ENCODE measurements at places on chromosomes 13 and 19.

GRCh38 chr13:89518289-89519077 is 1829.0 kb upstream of the MIR17HG start:
- no peak for DNase-seq

DNA sequence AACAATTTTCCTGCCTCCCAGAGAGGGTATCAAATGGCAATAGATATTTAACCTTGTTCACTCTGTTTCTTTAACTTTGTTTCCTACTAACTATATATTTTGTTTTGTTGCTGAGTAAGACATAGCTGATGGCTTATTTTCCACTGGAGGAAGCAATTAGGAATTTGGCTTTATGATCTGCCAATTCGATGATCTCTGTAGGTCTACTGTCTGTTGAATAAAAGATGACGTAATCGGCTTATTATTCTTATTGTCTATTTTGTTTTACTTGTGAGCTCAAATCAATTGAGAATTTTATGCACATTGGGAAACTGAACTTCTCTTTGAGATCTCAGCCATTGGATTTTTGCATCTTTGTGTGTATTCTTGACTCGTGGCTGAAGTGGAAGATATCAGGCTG is 862.6 kb downstream of the EFNB2 start:
- no peak for DNase-seq

- DNase-seq = peak; percentile 62
Observed at GRCh38 chr19:10551698-10552301, 8.1 kb downstream of the ATG4D start.

DNA sequence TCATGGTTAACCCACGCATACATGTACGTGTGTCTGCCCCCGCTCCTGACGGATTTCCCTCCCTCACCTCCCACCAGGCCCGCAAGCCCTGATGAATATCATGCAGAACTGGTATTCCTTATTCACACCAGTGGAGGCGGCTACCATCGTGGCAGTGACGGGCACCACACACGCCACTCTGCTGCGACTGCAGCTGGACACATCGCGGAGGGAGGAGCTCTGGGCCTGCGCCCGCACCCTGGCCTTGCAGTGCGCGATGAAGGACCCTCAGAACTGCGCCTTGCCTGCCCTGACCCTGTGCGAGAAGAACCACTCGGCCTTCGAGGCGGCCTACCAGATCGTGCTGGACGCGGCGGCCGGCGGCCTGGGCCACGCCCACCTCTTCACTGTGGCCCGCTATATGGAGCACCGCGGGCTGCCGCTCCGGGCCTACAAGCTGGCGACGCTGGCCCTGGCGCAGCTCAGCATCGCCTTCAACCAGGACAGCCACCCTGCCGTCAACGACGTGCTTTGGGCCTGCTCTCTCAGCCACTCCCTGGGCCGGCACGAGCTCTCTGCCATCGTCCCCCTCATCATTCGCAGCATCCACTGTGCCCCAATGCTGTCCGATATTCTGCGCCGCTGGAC is 35.0 kb downstream of the ZSWIM4 start:
- DNase-seq = peak; percentile 72

- DNase-seq = peak; percentile 64
Observed at GRCh38 chr13:48731957-48732569, 78.3 kb downstream of the CYSLTR2 start.

DNA sequence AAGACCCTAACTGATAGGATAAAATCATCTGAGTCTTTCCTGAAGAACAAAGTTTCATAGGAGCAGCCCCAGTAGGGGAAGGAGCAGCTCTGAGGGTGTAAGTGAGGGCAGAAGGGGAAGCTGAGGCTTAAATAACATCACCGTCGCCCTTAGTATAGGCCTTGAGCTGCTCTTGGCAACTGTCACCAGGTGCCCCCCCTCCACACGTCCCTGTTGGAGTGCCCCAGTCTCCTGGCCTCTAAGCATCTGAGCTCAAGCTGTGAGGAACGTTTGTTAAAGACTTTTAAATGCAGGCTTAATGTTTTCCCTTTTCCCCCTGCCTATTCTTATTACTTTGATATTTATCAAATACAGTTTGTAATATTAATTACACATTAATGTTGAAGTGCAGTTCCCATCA is 170.6 kb downstream of the ZIC5 start:
- no peak for DNase-seq

DNA sequence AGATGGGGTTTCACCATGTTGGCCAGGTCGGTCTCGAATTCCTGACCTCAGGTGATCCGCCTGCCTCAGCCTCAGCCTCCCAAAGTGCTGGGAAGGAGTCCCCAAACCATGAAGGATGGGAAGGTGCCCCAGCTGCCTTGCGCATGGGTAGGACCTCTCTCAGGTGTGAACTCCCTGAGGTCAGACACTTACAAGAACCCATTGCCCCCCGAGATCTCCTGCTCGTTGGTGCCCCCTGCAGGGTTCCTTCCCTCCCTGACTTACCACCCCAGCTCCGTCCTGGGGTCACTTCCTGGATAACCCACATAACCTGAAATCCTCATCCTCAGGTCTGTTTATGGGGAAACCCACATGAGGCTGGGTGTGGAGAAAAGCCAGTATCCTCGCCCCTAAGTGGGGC is 41.7 kb downstream of the UNC13A start:
- no peak for DNase-seq

DNA sequence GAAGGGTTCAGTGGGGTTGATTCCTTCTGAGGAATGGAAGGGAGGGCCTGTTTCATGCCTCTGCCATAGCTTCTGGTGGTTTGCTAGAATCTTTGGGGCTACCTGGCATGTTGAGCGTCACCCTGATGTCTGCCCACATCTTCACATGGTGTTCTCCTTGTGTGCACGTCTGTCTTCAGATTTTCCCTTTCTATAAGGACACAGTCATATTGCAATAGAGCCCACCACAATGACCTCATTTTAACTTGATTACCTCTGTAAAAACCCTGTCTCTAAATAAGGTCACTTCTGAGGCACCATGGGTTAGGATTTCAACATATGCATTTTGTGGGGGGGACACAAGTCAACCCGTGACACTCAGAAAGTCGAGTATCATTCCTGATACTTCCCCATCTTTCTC is 257.9 kb downstream of the COG6 start:
- DNase-seq = no peak

DNA sequence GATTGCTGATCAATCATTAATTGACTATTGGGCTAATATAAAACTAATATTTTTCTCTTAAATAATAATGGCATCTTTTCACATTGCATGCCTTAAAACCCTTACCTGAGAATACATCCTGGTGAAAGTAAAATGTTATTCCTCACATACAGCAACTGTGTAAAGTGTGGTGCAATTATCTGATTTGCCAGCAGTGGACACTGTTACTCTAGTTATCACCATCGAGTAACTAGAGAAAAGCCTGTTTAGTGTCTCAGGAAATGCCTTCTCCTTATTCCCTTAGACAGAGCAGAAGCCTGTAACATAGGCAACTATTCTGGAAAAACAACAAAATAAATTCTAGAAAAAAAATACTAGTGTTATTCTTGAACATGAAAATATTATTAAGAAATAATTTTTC is 459.8 kb downstream of the FGF14 start:
- peak; percentile 13 for DNase-seq

- DNase-seq = no peak
Observed at GRCh38 chr13:24943136-24943535, 152.8 kb upstream of the PABPC3 start.

DNA sequence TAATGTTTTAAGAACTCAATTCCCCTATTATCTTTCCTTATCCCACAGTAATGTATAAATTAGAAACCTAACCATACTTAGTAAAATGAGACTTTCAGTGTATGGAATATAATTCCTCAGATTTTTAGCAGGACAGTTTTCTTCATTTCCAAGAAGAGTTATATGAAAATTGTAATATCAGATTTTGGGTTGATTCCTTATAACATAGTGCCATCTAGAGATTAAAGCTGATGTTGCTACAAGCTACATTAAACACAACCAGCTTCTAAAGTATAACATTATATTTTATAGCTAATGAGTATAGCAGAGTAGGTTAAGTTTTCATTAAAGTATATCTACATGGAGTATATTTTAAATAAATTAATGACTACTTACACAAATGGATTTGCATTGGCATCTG is 99.7 kb upstream of the MIR17HG start:
- no peak for DNase-seq

DNA sequence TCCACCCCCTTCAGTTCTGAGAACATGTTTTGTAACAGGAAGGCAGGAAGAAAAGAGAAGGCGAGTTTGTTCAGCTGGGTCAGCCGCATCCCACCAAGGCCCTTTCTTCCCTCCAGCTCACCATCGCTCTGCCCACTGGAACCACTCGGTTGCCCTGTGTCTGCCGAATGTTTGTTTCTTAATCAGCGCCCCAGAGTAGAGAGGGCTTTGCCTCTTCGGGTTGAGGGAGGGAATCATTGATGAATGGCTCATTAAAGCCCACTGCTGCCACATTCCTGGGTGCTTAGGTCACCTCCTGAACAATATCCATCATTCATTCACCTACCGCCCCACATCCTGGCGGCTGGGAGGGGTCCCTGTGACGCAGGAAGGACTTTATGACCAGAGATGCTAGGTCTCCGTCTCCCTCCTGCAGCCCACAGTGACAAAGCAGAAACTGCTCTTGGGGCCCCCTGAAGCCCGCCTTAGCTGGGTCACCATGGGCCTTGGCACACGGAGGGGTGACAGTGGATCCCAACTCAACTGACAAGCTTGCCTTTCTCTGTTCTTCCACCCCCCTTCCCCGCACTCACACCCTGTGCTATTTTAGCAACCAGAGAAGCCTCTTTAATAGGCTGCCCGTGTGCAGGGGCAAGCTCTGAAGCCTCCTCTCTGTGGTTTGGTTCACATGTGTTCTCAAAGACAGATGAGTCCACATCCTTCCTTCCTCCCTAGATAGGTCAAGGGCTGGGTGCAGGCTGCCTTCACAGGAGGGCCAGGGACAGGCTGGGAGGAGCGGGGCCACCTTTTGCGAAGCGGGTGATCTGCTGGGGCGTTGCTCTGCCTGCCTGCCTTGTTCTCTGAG is 46.2 kb downstream of the ACTN4 start:
- DNase-seq = peak; percentile 75

DNA sequence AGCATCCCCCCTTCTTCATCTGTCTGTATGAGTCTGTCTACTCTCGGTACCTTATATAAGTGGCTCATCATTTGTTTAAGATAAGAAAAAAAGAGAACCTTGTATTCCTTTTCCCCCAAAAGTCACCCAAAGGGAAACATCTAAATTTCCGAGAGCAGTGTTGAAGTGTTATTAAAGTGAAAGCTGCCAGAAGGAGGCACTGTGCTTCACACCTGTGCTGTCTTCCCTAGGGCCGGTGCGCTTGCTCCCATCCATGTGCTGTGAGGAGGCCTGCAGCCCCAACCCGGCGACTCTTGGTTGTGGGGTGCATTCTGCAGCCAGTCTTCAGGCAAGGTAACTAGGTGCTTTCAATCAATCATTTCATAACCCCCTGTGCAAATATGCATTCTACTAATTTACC is 97.5 kb downstream of the TNFRSF19 start:
- no peak for DNase-seq
